Naive thymus-derived CD4-positive, alpha-beta T cell (primary cell): ENCODE measurements at places on chromosomes 2 and 18.

- no peak for DNase-seq
These were observed 412.2 kb downstream of the SPAG16 start for GRCh38 chr2:213696442-213696841.

DNA sequence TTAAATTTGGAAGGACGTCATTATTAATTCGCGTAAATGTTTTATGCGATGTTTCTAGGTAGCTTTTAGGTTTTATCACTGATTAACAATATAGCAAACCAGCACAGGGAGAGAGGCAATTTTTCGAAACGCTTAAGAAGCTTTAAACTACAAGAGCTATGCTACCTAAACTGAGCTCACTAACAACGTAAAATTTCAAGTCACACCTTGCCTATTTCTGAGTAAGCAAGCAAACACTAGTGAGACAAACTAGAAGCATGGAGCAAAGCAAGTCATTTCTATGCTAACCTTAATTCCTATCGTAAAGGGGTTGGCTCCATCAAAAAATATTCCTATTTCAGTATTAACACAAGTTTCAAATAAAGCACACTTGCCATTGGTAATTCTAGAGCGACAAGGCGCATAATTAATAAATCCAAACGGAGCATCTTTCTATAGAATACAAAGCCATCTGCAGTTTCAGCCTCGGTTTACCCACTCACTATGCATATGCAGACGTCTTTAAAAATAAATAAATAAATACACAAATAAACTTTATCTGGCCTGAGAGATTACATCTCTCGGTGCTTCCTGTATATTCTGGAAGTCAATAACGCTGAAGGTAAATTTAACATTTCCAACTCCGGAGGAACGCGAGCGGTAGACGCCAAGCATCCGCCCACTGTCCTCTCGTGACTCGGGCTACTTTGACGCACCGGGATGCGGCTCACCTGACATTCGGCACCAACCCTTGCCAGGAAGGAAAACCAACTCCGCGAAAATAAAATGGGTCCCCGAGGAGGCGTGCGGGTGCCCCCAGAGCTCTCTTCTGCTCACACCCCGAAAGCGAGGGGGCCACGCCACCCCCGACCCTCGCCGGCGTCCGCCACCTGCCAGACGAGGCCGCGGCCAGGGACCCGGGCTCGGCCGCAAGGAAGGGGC, 947 bp downstream of the ITSN2 start:
- DNase-seq: peak; percentile 22

DNA sequence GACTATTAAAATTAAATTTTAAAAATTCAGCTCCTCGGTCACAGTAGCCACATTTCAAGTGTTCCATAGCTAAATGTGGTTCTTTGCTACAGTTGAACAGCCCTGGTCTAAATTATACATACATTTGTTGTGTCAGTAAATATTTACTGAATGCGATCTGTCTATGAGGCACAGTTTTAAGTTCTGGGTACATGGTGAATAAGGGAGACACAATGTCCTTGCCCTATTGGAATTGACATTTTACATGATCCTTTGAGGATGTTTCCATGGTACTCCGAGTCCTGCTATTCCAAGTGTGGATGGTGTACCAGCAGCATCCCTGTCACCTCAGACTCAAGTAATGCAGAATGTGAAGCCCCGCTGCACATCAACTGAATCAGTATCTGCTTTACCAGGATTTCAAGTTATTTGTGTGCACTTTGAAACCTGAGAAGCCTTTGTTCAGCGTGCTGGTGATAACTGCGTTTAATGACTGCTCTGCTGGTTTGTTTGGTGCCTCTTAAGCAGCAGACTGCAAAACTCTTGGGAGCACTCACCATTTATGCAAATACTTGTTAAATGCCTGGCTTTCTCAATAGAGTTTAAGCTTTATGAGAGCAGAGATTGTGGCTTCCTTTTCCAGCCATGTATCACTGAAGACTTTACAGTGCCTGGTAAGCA, 1.5 kb downstream of the GALNT1 start:
- no peak for DNase-seq

DNA sequence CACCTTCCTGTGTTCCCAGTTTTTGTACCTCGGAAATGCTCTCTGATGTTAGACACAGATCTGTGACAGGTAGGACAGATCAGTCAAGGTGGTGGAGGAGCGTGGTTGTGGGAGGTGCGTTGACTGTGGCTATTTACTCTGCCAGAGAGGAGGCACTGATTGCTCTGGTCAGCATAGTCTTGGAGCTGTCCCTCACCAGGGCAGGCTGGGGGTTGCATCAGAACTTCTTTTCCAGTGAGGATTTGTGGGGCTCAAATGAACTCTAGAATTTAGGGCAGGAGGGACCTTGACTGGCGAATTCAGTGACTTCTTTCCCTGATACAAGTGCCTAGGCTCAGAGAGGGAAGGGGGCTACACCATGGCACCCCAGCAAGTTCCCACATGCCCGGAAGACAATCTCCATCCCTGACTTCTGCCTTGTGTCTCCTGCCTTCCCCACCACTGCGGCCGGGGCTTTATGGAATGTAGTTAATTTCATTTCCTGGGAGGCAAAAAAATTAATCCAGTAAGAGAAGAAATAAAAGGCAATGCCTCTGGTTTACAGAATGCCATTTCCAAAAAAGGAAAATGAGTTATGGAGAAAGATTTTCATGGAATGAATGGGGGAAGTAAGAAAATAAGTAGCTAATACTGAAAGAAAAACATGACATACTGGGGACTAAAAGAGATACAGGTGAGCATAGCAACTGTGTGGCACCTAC, 26.1 kb downstream of the NIFK start:
- DNase-seq: no peak

DNA sequence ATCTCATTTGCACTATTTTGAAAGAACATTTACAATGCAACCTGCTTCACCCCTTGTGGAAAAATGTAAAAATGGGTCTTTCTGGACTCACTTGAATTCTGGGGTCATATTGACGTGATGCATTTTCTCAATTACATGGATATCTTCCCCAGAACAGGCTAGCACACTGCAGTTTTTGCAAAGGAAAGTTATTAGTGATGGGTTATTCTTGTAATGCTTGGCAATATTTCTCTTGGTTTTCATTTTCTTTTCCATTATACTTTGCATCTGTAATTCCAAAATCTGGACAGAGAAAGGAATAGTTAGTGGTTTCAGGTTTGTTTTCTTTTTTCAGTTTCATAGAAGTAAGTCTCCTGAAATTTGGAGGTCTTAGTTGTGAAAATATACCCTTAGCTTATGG, 24.8 kb upstream of the FAP start:
- no peak for DNase-seq

- DNase-seq: no peak
These were observed 2.5 kb upstream of the LRPPRC start for GRCh38 chr2:43998263-43998662.

GRCh38 chr2:213232649-213233437, 51.4 kb upstream of the SPAG16 start:
- DNase-seq: peak; percentile 19
